ENCODE measurements at places on chromosomes 7 and 10. TPM values are rescaled to one million over a fixed set of nuclear protein-coding genes. Genes with fewer than 3 reads are reported as not detected.

GRCh38 chr7:577741-578370, 58.2 kb upstream of the PDGFA start:
- no peaks in the 10 kb centered on the region for H3K4me1 ChIP-seq
- H3K4me3 ChIP-seq = no peak overlapping the region
- DNase-seq = no peak
- H3K27ac ChIP-seq = no peak overlapping the region
- H3K27me3 ChIP-seq = no peaks in the 10 kb centered on the region
- no peaks in the 10 kb centered on the region for H3K36me3 ChIP-seq

GRCh38 chr10:132463333-132464255, 66.6 kb downstream of the PWWP2B start:
- H3K27ac ChIP-seq = peak overlapping the region; percentile 79
- DNase-seq = no peak
- H3K36me3 ChIP-seq = no peaks in the 10 kb centered on the region
- no peak overlapping the region for H3K4me3 ChIP-seq
- peaks cover 16% of the 10 kb centered on the region for H3K4me1 ChIP-seq
- no peaks in the 10 kb centered on the region for H3K27me3 ChIP-seq

GRCh38 chr7:90483251-90483650, 13.8 kb downstream of the PTTG1IP2 start:
- no peaks in the 10 kb centered on the region for H3K4me1 ChIP-seq
- no peaks in the 10 kb centered on the region for H3K36me3 ChIP-seq
- no peak overlapping the region for H3K4me3 ChIP-seq
- H3K27me3 ChIP-seq = no peaks in the 10 kb centered on the region
- no peak overlapping the region for H3K27ac ChIP-seq
- no peak for DNase-seq

DNA sequence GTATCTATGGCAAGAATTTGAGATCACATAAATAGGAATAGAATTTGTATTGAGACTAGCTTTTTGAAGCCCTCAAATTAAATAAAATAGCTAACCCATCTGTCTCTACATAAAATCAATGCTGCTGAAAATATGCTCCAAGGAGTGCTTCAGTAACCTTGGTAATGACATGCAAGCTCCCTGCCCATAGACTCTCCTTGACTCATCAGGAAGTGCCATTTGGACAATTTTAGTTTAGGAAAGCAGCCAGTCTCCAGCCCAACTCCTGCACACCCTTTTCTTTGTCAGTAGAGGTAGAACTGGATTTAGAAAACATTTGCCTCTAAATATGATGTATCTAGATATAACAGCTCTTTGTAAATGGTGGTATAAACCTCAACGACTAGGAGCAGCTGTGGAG, 69.9 kb upstream of the PTPRZ1 start:
- H3K4me1 ChIP-seq = no peaks in the 10 kb centered on the region
- no peak for DNase-seq
- no peaks in the 10 kb centered on the region for H3K36me3 ChIP-seq
- no peaks in the 10 kb centered on the region for H3K27me3 ChIP-seq

- H3K27me3 ChIP-seq = no peaks in the 10 kb centered on the region
- no peak overlapping the region for H3K27ac ChIP-seq
- H3K4me3 ChIP-seq = no peak overlapping the region
- no peaks in the 10 kb centered on the region for H3K4me1 ChIP-seq
- no peaks in the 10 kb centered on the region for H3K36me3 ChIP-seq
Measured at GRCh38 chr7:90613088-90613498, 17.0 kb downstream of the CDK14 start.

GRCh38 chr10:130078120-130078519, 32.5 kb downstream of the C10orf143 start:
- no peak overlapping the region for H3K27ac ChIP-seq
- no peaks in the 10 kb centered on the region for H3K27me3 ChIP-seq
- no peaks in the 10 kb centered on the region for H3K36me3 ChIP-seq
- no peak for DNase-seq
- H3K4me1 ChIP-seq = no peaks in the 10 kb centered on the region
- H3K4me3 ChIP-seq = no peak overlapping the region

- H3K4me3 ChIP-seq = peak overlapping the region; percentile 62
- H3K36me3 ChIP-seq = no peaks in the 10 kb centered on the region
- no peaks in the 10 kb centered on the region for H3K27me3 ChIP-seq
- no peak for DNase-seq
- H3K4me1 ChIP-seq = peaks cover 14% of the 10 kb centered on the region
Measured at GRCh38 chr10:80077869-80078447, 507 bp upstream of the TMEM254 start.

DNA sequence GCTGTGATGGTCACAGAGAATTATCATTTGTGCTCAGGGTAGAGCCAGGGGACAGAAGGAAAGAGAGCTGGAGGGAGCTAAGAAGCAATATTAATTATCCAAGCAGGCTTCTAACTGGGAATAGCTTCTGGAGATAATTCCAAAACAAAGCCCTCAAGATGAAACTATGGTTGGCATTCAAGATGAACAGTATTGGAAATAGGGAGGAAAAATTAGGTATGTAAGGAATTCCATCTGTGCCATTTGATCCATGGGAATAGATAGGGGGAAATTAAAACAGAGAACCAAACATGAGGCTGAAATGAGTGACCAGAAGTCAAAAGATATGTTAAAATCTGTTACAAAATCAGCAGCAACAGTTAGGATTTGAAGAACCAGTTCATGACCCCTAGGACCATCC, 75.3 kb downstream of the NDUFB2 start:
- H3K36me3 ChIP-seq = no peaks in the 10 kb centered on the region
- no peak overlapping the region for H3K27ac ChIP-seq

GRCh38 chr7:37825038-37825437, 23.4 kb upstream of the NME8 start:
- H3K27ac ChIP-seq = no peak overlapping the region
- DNase-seq = no peak
- H3K27me3 ChIP-seq = no peaks in the 10 kb centered on the region
- H3K36me3 ChIP-seq = no peaks in the 10 kb centered on the region
- no peaks in the 10 kb centered on the region for H3K4me1 ChIP-seq

DNA sequence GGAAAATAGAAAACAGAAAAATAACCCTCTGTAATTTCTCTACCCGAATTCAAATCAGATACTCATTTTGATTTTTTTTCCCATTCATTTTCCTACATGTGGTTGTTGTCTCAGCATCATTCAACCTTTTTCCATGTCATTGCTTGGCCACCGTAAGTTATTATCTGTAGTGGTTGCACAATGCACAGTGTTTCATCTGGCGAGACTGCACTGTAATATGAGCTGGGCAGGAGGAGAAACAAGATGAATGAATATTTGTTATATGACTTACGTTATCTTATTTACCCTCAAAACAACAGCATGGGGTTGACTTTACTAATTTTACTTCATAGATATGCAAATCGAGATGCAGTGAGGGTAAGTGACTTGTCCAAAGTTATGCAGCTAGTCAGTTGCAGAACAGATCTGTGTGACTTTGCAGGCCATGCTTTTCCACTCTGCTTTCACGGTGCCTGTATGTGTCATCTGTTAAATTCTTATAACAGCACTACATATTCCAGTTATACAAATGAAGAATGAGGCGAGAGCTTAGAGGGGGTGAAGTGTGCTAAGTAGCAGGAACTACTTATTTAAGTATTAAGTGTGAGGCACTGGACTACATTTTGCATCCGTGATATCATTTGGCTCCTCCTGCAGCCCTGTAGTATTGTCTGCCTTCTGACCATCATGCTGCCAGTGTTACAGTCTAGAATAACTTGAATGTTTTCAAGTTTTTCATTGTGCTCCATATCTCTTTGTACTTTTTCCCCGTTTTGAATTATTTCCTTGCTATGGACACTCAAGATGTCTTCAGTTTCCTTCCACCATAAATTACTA, 56.7 kb downstream of the ZMYND11 start:
- no peaks in the 10 kb centered on the region for H3K36me3 ChIP-seq
- H3K27ac ChIP-seq = peak overlapping the region; percentile 6
- H3K27me3 ChIP-seq = no peaks in the 10 kb centered on the region
- no peaks in the 10 kb centered on the region for H3K4me1 ChIP-seq
- no peak overlapping the region for H3K4me3 ChIP-seq

DNA sequence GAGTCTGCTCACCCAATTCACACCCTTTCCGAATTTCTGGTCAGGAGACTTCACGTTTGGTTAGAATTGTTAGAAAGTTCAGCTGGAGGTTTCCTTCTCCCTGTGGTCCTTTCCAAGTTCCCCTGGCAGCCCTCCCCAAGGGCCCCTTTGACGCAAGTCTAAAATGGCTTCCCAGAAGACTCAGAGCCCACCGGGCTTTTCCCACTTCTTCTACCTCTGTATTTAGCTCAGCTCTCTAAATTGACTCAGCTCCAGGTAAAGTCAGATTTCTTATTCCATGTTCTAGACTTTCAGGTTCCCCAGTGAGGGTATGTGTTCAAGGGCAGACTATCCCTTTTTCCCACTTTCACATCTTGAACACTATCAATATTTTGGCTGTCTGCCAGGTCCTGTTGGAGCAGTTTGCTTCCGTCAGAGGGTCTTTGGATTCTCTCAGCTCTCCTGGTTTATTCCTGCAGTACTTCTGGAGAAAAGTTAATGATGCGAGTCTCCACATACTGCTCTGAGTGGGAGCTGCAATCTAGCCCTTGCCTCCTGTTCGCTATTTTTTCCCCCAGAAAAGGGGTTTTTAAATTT, 53.1 kb upstream of the ZNF273 start:
- no peak overlapping the region for H3K27ac ChIP-seq
- no peak overlapping the region for H3K4me3 ChIP-seq
- DNase-seq = no peak
- no peaks in the 10 kb centered on the region for H3K4me1 ChIP-seq
- no peaks in the 10 kb centered on the region for H3K36me3 ChIP-seq

Gene PRKAR1B
- total RNA-seq = 15.3 TPM

Gene HOXA2
- 1.1 TPM for total RNA-seq

Gene KLLN
- 1.0 TPM for total RNA-seq
